ENCODE measurements at places on chromosomes 7 and 10. TPM values are rescaled to one million over a fixed set of nuclear protein-coding genes. Genes with fewer than 3 reads are reported as not detected.

DNA sequence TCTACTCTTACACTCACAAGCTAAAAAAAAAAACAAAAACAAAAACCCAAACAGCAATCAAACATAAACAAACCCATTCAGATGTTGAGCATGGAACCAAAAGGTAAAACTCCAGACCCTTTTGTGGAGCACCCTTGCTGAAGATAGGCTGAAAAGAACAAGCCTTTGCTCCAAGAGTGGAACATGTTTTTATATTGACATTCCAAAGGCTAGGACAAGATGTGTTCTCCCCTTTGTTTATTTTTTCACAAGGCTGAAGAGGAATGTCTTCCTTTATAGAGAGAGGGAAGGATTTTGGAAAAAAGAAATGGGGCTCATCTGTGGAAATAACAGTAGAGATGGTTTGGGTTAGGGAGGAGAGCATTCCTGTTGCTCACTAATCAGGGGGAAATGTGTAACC lies 87.2 kb upstream of the ELMO1 start:
- DNase-seq: no peak
- no peak overlapping the region for H3K27ac ChIP-seq
- H3K4me1 ChIP-seq: no peaks in the 10 kb centered on the region
- no peaks in the 10 kb centered on the region for H3K27me3 ChIP-seq
- no peak overlapping the region for H3K4me3 ChIP-seq

DNA sequence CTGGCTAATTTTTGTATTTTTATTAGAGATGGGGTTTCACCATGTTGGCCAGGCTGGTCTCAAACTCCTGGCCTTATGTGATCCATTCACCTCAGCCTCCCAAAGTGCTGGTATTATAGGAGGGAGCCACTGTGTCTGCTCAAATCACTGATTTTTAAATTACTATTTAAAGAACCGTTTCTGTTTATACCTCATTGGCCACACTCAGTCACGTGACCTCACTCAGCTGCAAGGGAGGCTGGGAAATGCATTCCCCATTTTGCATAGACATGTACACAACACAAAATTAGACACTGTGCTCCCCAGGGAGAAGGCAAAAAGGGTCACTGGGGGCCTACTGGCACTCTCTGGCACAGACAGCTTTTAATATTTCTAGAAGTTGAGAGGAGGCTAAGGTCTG lies 13.6 kb upstream of the CALU start:
- no peaks in the 10 kb centered on the region for H3K4me1 ChIP-seq
- no peak overlapping the region for H3K27ac ChIP-seq
- no peaks in the 10 kb centered on the region for H3K27me3 ChIP-seq

DNA sequence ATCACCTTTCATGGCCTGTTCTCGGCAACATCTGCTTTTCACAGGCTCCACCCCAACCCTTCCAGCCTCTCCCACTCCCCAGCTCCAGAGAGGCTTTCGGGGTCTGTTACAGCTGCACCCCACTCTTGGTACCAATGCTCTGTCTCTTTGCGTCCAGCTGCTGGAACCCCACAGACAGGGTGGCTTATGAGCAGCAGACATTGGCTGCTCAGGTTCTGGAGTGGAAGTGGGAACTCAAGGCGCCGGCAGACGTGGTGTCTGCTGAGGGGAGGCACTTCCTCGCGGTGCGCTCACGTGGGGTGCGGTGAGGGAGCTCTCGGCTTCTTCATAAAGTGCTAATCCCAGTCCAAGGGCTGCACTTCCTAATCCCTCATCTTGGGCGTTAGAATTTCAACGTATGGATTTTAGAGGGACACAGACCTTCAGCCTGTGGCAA lies 185.7 kb downstream of the ELFN1 start:
- no peak overlapping the region for H3K4me3 ChIP-seq
- no peak for DNase-seq
- no peaks in the 10 kb centered on the region for H3K4me1 ChIP-seq
- no peak overlapping the region for H3K27ac ChIP-seq

GRCh38 chr10:46291817-46292572 lies 5.2 kb downstream of the ANTXRL start:
- H3K27ac ChIP-seq: no peak overlapping the region
- H3K4me3 ChIP-seq: no peak overlapping the region
- H3K4me1 ChIP-seq: peaks cover 10% of the 10 kb centered on the region
- DNase-seq: no peak
- H3K27me3 ChIP-seq: no peaks in the 10 kb centered on the region

GRCh38 chr7:22726345-22726906 lies 574 bp upstream of the IL6 start:
- H3K27me3 ChIP-seq: no peaks in the 10 kb centered on the region
- H3K4me3 ChIP-seq: peak overlapping the region; percentile 43
- H3K36me3 ChIP-seq: no peaks in the 10 kb centered on the region
- peak; percentile 62 for DNase-seq
- H3K27ac ChIP-seq: peak overlapping the region; percentile 63
- no peaks in the 10 kb centered on the region for H3K4me1 ChIP-seq

- no peak overlapping the region for H3K4me3 ChIP-seq
- H3K4me1 ChIP-seq: no peaks in the 10 kb centered on the region
- no peak overlapping the region for H3K27ac ChIP-seq
- no peaks in the 10 kb centered on the region for H3K27me3 ChIP-seq
Observed at GRCh38 chr7:145378197-145378596, 542.3 kb upstream of the TPK1 start.

GRCh38 chr10:108696792-108697477 lies 1226.4 kb downstream of the XPNPEP1 start:
- DNase-seq: no peak
- H3K36me3 ChIP-seq: no peaks in the 10 kb centered on the region
- no peaks in the 10 kb centered on the region for H3K27me3 ChIP-seq
- no peak overlapping the region for H3K4me3 ChIP-seq
- H3K4me1 ChIP-seq: no peaks in the 10 kb centered on the region

COL26A1 gene
- total RNA-seq: not detected

GRCh38 chr10:16948361-16948760 lies 131.1 kb upstream of the RSU1 start:
- H3K36me3 ChIP-seq: no peaks in the 10 kb centered on the region
- H3K4me1 ChIP-seq: peaks cover 22% of the 10 kb centered on the region
- no peak overlapping the region for H3K27ac ChIP-seq

GRCh38 chr7:69002416-69002815 lies 595.9 kb upstream of the AUTS2 start:
- H3K27ac ChIP-seq: no peak overlapping the region
- no peaks in the 10 kb centered on the region for H3K27me3 ChIP-seq
- no peak overlapping the region for H3K4me3 ChIP-seq
- no peaks in the 10 kb centered on the region for H3K4me1 ChIP-seq
- no peak for DNase-seq

GRCh38 chr7:69857014-69857413 lies 258.7 kb downstream of the AUTS2 start:
- no peak overlapping the region for H3K4me3 ChIP-seq
- DNase-seq: no peak
- H3K4me1 ChIP-seq: no peaks in the 10 kb centered on the region
- no peaks in the 10 kb centered on the region for H3K27me3 ChIP-seq
- no peak overlapping the region for H3K27ac ChIP-seq
- H3K36me3 ChIP-seq: no peaks in the 10 kb centered on the region

Measured in right atrium auricular region (tissue), 2 donors.